Stimulated activated CD8-positive, alpha-beta memory T cell treated with anti-CD3 and anti-CD28 coated beads, Interleukin-15, amount 100 ng/mL, for 4 hours (primary cell): ENCODE measurements at places on chromosomes 7 and 10.

GRCh38 chr7:19121977-19122588 lies 4.6 kb upstream of the TWIST1 start:
- no peak for DNase-seq

- no peak for DNase-seq
Measured at GRCh38 chr7:121282129-121282528, 46.7 kb upstream of the WNT16 start.

GRCh38 chr7:3198316-3198715 lies 102.7 kb upstream of the SDK1 start:
- no peak for DNase-seq

GRCh38 chr7:39609113-39609934 lies 14.0 kb upstream of the RALA start:
- DNase-seq = no peak

GRCh38 chr10:79264942-79265341 lies 82.3 kb upstream of the PPIF start:
- no peak for DNase-seq

DNA sequence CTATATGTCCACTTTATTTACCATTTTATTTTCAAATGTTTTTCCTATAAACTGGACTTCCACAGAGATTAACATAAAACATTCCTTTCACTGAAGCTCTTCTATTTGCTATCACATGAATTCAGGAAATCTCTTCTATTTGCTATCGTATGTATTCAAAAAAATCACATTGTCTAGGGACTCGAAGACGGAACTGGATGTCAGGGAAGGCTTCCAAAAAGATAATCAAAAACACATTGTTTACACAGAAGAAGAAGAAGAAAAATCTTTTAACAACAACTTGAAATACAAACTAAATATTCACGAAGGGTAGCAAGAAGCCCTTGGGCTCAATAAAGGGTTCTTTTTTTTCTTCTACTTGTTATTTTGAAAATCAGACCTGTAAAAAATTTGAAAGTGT lies 426.1 kb upstream of the LRRN3 start:
- DNase-seq = no peak
